ENCODE measurements at places on chromosomes 4 and X.

DNA sequence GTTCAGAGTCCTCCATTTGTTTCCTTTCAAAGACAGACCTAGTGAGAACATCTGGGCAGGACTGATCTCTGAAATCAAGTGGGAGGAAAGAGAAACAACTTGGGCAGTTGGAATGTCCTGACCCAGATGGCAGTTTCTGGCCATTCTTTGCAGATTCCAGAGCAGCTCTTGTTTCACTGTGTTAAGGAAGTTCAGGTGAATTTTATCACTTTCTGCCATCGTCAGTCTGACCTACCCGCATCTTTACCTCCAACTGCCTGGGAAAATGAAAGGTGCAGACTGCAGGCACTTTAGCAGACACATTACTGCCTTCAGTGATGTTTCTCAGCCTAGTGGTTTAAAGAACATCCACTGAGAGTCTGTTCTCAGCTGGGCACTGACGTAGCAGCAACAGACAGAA, 216.2 kb downstream of the CEP135 start:
- no peak for DNase-seq

- no peak for DNase-seq
These were observed 1.7 kb upstream of the TMEM271 start for GRCh38 chr4:577499-578450.

DNA sequence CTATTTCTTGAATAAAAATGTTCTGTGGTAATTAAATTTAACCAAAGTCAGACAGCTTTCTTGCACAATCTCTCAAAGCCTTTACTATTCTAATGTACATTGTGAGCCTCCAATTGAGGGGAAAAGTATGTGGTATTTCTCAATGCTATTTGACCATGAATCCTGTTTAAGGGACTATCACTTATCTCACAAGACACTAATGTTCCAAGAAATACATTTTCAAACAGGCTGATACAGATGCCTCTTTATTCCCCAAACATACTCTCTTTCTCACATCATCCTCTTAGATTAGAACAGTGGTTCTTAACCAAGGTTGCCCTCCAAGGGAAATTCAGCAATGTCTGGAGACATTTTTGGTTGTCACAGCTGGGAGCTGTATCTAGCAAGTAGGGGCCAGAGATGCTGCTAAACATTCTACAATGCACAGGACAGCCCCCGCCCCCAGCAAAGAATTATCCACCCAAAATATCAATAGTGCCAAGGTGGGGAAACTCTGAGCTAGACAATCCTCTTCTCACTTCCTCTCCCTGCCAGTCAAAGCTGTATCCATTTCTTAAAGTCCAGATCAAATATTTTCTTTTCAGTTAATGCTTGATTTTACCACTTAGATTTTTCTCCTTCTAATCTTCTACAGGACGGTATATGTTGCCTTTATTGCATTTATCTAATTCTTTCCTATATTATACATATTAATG, 129.2 kb upstream of the TRIM2 start:
- DNase-seq = no peak

DNA sequence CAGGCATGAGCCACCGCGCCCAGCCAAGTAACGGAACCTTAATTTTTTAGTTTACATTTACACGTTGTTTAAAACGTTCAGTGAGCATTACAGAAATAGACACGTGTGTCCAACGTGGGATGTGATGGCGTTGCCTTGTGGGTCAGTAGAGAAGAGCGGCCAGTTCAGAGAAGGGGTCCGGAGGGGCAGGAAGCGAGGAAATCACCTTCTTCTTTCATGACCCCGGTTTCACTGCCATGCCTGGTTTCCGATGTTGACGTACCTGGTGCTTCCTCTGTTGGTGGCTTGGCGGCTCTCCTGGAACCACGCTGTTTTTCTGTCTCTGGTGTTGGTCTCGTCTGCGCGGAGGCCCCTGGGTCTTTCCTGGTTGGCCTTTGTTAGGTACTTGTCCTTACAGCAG, 42.8 kb downstream of the PCGF3 start:
- DNase-seq = no peak

- no peak for DNase-seq
These were observed 15.7 kb upstream of the RUFY3 start for GRCh38 chr4:70706044-70706461.

- no peak for DNase-seq
These were observed 252.7 kb upstream of the KCNIP4 start for GRCh38 chr4:22201256-22201655.

DNA sequence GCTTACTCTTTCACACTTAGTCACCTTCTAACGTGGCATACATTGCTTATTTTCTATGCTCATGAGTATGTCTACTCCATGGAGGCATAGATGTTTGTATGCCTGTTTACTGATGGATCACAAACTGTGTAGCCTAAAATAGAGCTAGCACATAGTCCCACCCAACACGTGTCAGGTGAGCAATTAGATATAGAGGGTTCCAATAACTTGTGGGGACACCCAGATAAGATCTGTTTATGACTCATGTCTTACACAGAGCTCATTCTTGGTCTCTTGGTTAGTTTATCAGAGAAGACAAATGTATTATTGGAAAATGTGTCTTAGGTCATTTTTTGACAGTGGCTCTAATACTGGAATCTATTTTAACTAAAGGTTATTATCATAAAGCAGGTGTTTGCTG, 6.8 kb downstream of the ZFP42 start:
- no peak for DNase-seq

- no peak for DNase-seq
These were observed 991.6 kb downstream of the FAT4 start for GRCh38 chr4:126306152-126306869.

DNA sequence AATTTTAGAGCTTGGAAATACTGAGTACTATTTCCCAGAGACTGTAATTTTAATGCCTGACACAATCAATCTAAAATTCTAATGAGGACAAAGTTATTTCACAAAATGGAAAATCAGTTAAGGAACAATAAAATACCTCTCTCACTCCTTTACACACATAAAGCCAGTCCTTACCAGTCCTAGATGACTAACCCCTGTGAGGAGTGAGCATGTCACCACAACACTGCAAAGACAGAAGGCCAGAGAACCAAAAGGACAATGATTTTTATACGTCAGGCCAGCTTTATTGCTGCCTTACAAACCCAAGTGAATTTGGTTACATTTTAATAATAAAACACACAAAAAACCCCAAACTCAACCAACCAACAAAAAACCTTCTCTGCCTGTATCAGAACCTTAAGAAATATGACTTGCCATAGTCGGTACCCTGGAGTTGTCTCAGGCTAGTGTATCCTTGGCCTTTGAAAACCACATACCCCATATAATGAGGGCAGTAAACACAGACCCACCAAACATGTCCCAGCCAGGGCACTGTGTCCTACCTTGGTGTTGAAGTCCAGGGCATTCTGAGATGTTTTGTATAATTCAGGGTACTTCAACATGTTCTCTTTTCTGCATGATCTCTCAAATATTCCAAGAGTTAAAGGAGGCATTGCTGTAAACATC, 57.6 kb downstream of the SHISA3 start:
- no peak for DNase-seq

- no peak for DNase-seq
These were observed 77.4 kb upstream of the CPEB2 start for GRCh38 chr4:14924812-14925344.

DNA sequence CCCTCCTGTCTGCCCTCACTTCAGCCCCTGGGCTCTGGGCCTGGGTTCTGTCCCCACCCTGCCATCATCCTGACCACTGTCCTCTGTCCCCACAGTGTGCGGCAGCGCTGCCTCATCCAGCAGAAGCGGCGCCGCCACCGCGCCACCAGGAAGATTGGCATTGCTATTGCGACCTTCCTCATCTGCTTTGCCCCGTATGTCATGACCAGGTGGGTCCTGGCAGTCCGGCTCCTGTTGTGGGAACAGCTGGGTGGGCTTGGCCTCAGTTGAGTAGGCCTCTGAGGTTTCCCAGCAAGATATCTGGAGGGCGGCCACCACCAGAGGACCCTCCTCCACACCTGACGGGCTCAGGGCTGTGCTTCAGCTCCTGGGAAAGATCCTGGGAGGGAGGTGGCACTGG, 2.2 kb downstream of the GPR78 start:
- DNase-seq = no peak

DNA sequence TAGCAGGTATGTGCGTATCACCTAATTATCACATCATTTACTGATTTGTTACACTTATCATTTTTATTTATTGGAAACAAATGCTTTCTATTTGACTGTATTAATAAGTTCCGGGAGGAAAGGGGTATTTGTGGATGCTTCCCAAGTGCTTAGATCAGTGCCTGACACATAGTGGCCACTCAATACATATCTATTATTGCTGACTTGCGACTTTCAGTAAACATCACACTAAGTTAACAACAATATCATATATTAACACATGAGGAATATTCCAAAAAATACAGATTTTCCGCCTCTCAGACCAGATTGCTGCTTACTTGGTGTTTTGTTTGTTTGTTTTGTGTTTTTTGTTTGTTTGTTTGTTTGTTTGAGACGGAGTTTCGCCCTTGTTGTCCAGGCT, 52.6 kb upstream of the ZFP42 start:
- no peak for DNase-seq

DNA sequence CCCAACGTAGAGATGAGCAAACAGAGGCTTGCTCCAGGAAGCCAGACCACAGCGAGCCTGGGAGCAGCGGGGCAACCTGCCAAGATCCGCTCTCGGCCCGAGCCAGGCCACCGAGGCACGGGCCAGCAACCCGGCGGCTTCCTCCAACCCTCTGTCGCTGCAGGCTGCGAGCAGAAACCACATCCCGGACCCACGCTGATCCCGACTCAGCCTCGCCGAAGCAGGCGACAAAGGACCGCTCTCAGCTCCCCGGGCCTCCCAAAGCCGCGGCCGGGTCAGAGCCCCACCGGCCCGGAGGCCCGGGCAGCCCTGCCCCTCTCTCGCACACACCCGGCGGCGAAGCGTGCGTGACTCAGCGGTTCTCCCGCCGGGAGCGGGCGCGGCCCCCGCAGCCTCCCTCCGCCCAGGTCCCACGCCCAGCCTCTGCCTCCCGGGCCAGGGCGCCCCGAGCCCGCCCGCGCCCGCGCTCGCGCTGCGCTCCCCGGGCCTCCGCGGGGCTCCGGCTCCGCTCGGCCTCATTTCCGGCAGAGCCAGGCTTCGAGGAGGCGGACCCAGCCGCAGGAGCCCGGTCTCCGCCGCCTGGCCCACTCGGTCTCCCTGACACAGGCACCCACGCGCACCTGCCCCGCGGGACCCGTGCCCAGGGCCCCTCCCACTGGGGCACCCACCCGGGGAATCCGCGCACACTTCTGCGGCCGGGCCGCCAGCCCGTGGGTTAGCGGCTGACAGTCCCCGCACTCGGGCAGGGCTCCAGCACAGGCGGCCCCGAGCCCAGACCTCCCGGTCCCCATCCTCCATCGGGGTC, 1.7 kb downstream of the PPP2R2C start:
- DNase-seq = no peak

GRCh38 chrX:46649421-46650260, 76.1 kb downstream of the CHST7 start:
- peak; percentile 24 for DNase-seq

GRCh38 chr4:120808475-120809141, 113.9 kb downstream of the PRDM5 start:
- DNase-seq = no peak

GRCh38 chrX:3307881-3308280, 38.6 kb downstream of the MXRA5 start:
- DNase-seq = no peak

DNA sequence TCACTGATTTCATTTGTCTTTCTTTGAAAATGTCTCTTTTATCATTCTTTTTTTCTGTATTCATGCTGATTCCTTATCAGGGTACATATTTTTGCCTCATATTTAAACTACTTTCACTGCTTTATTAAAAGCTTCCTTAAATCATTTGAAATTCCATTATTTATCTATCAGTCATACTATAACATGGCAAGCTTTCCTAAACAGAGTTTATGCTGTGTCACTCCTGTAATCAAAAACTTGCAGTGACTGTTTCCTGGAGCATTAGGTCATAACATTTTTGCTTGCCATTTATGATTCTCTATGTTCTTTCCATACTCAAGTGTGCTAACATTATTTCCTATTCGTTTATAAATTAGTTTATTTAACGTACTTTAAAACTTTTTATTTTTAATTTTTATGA, 203.7 kb downstream of the BMPR1B start:
- no peak for DNase-seq

DNA sequence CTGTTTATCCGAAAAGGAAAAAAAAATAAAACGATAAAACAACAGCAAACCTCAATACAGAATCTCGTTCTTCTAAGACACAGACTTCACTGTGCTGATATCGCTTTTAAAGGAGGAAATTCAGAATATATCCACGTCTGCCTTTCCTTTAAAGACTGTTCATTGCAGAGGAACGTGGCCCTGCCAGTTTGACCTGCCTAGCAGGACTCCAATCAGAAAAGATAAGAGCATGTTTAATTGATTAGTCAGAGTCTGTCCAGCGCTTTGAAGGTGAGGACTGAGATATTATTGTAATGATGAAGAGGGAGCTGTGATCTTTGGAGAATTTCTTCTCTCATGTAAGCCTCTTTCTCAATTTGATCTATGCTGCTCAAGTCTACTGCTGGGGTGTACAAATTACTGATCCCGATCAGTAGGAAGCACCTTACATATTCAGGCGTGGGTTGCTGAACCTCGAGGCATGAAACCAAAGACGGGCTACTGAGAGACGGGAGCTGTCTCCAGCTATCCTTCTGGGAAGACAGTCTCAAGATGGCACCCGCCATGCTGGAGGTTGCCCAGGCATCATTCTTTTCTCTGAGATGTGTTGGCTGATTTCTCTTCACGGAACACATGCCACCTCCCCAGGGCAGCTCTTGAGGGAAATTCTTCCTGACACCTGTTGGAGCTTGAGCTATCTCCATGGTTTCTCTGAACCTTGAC, 146.1 kb downstream of the SHOX start:
- DNase-seq = no peak

DNA sequence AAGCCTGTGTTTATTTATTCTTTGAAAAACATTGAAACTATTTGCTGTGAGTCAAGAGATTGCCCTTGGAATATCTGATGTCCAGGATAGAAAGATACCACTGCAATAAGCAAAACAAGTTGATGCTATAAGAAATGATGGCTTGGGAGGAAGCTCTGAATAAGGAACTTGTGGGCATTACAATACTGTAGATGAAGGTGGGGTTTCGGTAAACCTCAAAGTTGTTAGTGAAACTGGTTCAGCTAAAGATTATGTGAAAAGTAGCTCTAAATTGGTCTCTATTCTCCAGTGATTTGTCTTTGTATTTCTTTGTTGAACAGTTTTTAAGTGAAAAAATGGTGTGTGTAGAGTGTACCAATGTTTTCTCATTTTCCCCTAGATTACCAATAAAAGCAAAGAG, 128.7 kb downstream of the AKAP4 start:
- DNase-seq = no peak

DNA sequence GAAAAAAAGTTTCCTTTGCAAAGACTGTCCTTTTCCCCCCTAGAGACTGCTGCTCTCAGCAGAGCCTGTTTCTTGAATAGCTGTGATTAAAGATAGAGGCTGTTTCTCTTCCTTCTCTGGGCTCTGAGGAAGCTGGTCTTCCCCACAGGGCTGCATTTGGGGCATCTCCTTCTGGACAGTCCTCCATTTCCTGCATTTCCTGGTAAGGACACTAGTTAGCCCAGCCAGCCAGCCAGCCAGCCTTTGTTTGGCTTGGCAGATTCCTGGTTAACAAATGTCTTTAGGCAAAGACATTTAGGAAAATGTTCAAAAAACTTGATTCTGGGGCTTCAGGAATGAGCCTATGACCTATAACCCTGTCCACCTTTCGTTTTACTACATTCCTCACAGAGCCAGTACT, 34.0 kb upstream of the PLAC1 start:
- DNase-seq = no peak
